ENCODE measurements at places on chromosomes 5 and 9.

DNA sequence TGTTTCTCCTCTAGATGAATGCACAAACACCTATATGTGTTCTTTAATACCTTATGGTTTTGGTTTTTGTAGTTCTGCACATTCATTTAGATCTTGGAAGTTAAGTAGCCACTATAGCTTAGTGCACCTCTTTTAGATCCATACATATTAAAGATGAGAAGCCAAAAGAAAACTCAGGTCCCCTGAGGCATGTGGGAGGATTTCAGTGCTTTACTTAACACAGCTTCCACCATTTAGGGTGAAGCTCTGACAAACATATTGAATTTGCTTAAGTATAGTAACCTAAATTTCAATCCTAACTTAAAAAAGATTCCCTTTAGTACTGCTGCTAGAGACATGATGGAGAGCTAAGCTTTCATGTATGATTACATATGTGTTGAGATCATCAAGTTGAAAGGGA is 25.6 kb upstream of the RICTOR start:
- no peak for DNase-seq

DNA sequence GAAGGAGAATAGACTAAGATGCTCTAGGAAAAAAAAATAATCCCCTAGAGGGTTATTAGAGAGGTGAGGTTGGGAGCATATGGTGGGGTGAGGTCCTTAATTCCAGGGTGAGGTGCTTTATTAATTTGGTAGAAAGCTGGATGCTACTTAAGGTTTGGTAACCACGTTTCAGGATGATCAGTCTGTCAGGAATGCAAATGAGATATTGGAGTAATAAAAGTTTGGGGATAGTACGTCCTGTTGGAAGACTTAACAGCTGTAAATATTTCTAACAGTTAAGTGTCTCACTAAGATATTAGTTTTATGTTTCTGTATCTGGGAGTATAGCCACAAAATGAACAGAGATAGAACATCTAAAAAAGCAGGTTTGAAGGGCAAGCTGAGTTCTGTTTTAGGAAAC is 578.9 kb downstream of the CETN3 start:
- DNase-seq = no peak

GRCh38 chr5:14332746-14333145 is 189.6 kb downstream of the TRIO start:
- no peak for DNase-seq

DNA sequence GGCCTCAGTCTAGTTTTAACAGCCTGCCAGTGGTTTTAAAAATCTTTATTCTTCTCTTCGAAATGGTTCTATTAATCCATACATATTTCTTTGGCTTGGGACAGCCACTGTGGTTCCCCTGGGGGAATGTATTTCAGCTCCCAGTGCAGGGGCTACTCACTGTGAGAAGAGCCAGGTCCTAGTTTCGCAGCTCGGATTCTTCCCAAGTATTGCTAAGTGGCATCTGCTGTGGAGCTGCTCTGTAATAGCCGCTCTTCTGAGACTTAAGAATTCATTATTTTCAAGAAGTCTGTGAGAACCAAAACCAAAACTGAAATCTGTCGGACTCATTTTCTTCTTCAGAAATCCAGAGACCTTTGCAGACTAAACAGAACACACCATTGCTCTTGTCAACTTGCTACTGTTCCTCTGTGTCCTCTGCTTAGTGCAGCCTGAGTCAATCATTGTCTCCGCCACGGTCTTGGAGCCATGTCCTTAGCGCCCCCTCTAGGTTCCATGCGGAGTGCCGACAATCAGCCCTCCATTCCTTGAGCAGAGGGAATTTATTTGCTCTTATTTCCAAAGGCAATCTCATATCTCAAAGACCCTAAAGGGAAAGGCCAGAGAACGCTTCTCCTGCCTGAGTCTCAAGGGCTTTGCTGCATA is 478.2 kb downstream of the SPATA31D1 start:
- no peak for DNase-seq

GRCh38 chr5:96297290-96297689 is 135.8 kb downstream of the PCSK1 start:
- DNase-seq = no peak

- DNase-seq = no peak
Measured at GRCh38 chr5:52702877-52703276, 84.8 kb upstream of the ITGA1 start.

DNA sequence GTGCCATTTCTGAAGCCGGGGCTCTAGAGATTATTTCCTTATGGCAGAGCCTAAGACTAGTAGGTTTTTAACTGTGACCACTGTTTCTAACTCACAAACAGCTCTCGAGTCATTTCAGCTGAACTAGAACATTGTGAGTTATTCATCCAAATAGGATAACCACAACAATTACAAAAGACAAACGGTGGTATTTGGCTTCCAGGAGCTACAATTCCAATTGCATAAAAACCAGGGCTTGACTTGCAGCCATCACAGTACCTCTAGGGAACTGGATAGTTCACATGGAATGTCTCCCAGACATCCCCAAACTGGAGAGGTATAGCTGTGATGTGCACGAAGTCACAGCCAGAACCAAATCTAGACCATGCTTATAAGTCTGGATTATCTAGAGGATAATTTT is 224.8 kb downstream of the FAM114A2 start:
- no peak for DNase-seq

DNA sequence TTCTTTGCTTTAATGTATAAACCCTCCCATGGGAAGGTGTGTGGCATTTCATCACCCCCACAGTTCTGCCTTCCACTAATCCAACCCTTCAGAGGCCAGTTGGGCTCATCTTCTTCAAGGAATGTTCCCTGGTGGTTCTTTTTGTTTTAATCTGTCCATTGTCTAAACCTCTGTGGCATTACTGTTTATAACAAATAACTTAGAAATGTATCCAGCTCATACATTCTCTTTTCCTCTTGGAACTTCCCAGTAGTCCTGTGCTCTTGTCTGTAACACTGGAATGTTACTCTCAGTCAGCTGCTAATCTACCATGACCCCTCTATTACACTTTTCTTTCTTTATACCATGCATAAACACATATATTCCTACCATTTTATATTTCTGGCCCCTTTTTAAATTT is 213.5 kb upstream of the TARS1 start:
- no peak for DNase-seq

DNA sequence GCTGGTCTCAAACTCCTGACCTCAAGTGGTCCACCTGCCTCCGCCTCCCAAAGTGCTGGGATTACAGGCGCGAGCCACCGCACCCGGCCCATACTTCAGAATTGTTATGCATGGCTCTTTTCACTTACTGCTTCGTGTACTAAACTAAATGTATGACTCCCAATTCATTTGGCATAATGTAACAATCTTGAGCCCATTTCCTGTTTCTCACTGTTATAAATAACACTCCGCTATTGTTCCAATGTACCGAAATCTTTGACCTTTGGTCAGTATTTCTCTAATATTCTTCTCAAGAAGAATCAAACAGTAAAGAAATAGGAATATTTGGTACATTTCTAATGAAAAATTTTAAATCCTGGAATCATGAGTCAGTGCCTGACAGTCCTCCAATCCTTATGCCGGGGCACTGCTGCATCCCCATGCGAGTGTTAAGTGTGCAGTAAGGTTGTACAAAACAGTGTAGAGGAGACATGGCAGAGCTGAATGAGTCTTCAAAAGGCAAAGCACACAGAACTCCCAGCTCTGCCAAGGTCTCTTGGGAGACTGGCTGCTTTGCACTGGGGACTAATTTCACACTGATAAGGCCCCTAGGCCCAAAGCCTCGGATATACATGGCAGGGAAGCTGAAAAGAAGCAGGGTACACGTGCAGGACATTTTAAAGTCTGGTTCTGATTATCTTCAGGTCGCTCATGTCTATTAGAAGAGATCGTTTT is 58.4 kb downstream of the HABP4 start:
- no peak for DNase-seq

- DNase-seq = peak; percentile 21
Measured at GRCh38 chr9:128034821-128035652, 32.1 kb downstream of the NAIF1 start.
